ENCODE measurements at places on chromosomes 1 and 21.
A peak's percentile ranks its signal among the peaks of the same experiment; 100 is the strongest.

DNA sequence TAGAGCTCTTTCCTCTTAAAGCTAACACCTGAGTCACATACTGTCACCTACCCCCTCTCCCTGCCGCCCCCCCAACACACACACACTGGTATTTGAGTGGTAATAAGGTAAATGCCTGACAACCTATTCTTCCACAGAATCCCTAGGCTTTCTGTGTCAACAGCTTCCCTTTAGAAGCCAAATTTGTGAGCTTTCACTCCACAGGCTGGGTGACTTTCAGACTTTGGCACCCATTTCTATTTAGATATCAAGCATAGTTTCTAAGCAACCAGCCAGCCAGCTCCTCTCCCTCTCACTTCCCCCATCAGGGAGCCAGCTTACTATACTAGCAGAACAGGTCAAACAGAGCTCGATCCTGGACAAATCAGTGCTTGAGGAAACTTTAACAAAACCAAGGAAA is 3.2 kb upstream of the C1orf74 start:
- no peak for DNase-seq

- DNase-seq, result no peak
Observed at GRCh38 chr1:180150982-180151381, 3.7 kb upstream of the QSOX1 start.

- no peak for DNase-seq
Observed at GRCh38 chr1:62309906-62310305, 9.3 kb downstream of the KANK4 start.

DNA sequence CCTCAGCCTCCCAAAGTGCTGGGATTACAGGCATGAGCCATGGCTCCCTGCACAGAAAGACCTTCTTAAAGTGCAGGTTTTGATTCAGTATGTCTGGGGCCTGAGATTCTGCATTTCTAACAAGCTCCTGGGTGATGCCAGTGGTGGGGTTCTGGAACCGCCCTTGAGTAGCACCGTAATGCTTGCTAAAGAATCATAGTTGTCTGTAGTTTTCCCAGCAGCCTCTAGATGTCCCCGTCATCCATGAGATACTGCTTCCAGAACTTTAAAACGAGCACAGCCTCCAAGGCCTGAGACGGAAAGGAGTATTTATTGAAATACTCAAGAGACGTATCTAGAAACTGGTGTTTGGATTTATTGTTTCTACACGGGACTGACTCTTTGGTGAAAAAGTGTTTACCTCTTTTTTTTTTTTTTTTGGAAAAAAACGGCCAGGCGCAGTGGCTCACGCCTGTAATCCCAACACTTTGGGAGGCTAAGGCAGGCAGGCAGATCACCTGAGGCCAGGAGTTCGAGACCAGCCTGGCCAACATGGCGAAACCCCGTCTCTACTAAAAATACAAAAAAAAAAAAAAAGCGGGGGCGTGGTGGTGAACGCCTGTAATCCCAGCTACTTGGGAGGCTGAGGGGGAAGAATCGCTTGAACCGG is 2.6 kb upstream of the TOR3A start:
- DNase-seq, result peak; percentile 78

GRCh38 chr21:14734833-14735232 is 188.7 kb upstream of the SAMSN1 start:
- DNase-seq, result no peak
